ENCODE measurements at places on chromosomes 3 and 15.

- DNase-seq, result no peak
Observed at GRCh38 chr3:31541089-31541488, 8.4 kb downstream of the STT3B start.

GRCh38 chr3:151548195-151548594, 87.3 kb upstream of the IGSF10 start:
- no peak for DNase-seq

- DNase-seq, result no peak
Observed at GRCh38 chr3:79199966-79200365, 567.8 kb downstream of the ROBO1 start.

GRCh38 chr15:64429448-64429847, 30.9 kb upstream of the ZNF609 start:
- no peak for DNase-seq

GRCh38 chr3:38519000-38519399, 22.9 kb downstream of the EXOG start:
- DNase-seq, result no peak

DNA sequence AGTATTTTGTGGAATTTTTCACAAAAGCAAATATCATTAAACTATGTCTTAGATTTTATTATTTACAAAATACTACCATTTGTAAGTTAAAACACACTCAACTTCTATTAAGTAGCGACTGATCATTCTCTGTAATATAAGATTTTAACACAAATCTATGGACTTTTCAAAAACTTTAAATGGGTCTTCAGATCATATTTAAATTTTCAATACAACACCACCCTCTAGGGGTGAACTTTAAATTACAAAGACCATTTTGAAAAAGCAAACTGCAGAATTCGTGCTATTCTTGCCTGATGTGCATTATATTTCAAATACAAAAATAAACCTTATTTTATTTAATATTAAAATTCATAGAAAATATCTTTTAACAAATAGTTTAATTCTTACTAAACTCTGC, 8.2 kb upstream of the VGLL4 start:
- no peak for DNase-seq

GRCh38 chr3:14810801-14811661, 7.7 kb upstream of the FGD5 start:
- no peak for DNase-seq

- DNase-seq, result no peak
Observed at GRCh38 chr3:5162102-5162501, 25.4 kb upstream of the EDEM1 start.

DNA sequence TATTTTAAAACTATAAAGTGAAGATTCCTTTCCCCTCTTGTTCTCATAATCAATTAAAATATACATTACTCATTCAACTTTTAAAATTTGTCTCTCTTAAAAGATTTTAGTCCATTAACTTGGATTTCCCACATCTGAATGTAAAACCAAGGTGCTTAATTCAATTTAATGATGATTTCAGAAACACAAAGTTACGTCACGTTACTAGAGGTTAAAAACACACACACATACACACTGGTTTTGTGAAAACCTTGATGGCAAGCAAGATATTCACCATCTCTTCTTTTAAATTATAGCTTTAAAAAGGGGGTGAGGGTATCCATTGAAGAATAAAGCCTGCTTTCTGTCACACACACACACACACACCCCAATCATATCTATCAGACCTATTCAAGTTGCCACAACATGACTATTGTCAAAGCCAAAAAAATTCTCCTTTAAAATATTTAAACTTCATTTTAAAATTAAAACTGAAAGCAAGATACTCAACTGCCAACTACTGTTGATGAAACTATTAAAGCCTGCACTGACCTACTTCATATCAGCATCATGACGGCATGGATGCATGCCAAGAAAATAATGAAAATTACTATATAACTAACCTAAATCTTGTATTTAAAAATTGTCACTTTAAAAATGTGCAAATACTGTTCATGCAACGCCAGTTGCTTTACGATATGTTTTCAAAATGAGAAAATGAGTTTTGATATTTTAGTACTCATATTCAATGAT, 2.1 kb downstream of the RFX7 start:
- DNase-seq, result no peak

DNA sequence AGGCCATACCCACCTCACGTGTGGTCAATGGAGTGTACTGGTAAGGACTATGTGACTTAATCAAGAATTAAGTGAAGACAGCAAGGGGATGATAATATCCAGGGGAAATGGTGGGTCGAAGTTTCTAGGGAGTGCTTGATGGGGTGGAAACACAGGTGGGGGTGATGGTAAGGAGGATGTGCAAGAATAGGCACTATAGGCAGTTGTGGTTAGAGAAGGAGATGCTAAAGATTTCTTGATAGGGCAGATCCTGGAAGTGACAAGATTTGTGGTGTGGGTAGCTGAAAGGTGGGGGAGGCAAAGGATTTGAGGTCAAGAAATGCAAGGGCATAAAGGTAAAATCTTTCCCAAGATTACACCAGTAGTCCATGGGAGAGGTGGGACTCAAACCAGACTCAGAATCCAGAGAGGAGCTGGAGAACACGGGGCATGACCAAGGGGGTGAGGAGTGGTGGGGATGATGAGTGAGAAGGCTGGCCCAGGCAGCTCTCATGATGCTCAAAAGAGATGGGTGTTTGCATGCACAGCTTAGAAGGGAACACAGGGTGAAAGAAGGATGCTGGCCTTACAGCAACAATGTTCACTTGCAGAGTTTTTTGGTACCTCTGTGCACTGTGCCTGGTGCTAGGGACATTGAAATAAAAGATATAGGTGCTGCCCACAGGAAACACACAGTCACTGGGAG, 78.4 kb downstream of the CCR1 start:
- no peak for DNase-seq

- no peak for DNase-seq
Observed at GRCh38 chr3:52809149-52809548, 14.6 kb downstream of the ITIH3 start.

- DNase-seq, result peak; percentile 95
Observed at GRCh38 chr15:74127255-74127953, 3.0 kb upstream of the ISLR2 start.

GRCh38 chr3:56758539-56758981, 43.2 kb downstream of the ARHGEF3 start:
- DNase-seq, result no peak

GRCh38 chr3:120177151-120177550, 82.9 kb upstream of the GSK3B start:
- no peak for DNase-seq

GRCh38 chr3:115275896-115276295, 128.8 kb upstream of the ZBTB20 start:
- DNase-seq, result no peak

DNA sequence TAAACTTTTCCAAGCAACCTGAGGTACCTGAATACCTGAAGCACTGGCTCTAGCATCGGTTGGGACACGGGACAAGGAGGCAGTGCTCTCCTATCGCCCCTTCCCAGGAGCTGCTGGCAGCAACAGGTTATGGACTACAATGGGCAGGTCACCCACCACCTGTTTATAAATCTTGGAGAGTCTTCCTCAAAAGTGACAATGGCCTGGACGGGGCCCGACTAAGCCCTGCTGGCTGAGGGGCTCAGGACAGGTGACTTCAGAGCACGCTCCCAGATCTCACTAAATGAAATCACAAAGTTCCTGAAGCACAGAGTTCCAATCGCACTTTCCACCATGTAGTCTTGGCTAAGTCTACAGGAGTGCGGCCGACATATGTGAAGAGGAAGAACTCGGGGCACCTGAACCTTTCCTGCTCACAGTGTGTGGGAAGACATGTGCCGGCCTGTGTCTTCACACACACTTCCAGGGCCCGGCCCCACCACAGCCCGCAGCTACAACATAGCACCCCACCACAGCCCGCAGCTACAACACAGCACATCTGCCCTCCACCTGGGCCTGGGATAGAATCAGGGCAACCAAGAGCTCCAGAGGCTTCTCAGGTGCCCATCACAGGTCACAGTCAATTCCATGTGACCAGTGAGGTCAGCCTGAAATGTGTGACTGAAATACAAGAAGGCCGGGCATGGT, 12.9 kb downstream of the CYFIP1 start:
- DNase-seq, result no peak
